Stimulated activated CD4-positive, alpha-beta T cell treated with anti-CD3 and anti-CD28 coated beads, Interleukin-12 subunit alpha, Interleukin-12 subunit beta, amount 100 ng/mL, for 48 hours (primary cell): ENCODE measurements at places on chromosomes 4 and X.
A peak's percentile ranks its signal among the peaks of the same experiment; 100 is the strongest.

- no peak for DNase-seq
Measured at GRCh38 chrX:30533266-30533665, 44.3 kb downstream of the TASL start.

GRCh38 chrX:46039526-46039925 lies 505.7 kb downstream of the ZNF674 start:
- DNase-seq, result no peak

GRCh38 chrX:137352101-137352660 lies 213.7 kb upstream of the ZIC3 start:
- no peak for DNase-seq

DNA sequence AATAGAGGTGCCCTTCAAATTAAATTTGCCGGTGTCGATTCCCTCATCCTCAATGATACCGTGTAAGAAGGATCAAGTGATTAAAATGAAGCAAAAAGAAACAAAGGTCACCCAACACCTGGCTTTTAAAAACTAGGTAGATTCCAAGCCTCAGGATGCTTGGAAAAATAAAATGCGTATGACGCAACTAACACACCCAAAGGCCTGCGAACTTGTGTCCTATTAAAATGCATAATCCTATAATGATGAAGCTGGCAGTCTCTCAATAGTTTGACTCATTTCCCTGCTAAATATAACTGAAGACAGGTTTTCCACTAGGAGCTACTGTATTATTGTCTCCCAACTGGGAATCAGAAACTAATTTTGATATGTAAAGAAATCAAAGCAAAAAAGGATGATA lies 263.2 kb downstream of the DHX15 start:
- no peak for DNase-seq

GRCh38 chrX:18129690-18130089 lies 91.0 kb downstream of the BEND2 start:
- no peak for DNase-seq

- no peak for DNase-seq
Measured at GRCh38 chr4:142347241-142347640, 498.9 kb downstream of the INPP4B start.

- peak; percentile 64 for DNase-seq
Measured at GRCh38 chr4:8917868-8918783, 46.5 kb upstream of the HMX1 start.
